Mesenchymal stem cell (in vitro differentiated cells and primary cell): ENCODE measurements at places on chromosomes 3 and 15.

DNA sequence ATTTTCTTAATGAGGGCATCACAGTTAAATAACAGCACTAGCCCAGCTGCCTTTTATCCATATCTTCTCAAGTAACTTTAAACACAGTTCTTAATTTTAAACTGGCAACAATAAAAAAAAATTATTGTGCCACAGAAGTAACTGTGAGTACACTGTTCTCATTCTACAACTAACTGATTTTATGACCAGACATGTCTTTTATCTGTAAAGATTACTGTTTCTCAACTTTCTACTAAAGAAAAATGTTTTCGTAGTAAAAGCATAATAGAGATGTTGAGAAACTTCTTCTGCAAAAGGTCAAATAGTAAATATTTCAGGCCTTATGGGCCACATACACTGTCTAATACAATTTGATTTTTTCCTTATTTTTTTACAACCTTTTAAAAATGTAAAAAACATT is 32.0 kb downstream of the PLOD2 start:
- no peak for DNase-seq

DNA sequence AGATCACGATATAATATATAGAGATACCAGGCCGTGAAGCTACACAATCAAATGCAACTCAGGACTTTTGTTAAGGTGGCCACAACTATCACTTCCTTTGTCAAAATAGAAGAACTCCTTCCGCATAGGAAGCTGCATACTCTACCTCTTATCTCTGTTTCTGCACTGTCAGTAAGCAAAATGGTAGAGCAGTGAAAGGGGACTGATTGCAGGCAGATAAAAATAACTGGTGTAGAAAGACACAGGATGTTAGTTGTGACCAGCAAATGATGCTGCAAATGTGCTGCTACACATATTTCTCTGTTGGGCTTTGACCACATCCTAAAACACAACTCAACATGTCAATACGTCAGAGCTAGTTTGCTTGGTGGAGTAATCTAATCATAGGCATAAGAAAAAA is 16.3 kb upstream of the TRAT1 start:
- DNase-seq, result no peak

- peak; percentile 29 for DNase-seq
These were observed at the start of gene ENTPD3 for GRCh38 chr3:40387001-40387894. ENTPD3 (plus strand) TSS chr3:40387184; CDS start chr3:40388058, 874 bp downstream.

- DNase-seq, result peak; percentile 39
These were observed 74.1 kb upstream of the RNF7 start for GRCh38 chr3:141663993-141664392.

DNA sequence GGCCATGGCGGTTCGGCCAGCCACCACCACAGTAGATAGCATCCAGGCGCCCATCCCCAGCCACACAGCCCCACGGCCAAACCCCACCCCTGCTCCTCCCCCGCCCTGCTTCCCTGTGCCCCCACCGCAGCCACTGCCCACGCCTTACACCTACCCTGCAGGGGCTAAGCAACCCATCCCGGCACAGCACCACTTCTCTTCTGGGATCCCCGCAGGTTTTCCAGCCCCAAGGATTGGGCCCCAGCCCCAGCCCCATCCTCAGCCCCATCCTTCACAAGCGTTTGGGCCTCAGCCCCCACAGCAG is 29.5 kb downstream of the PTPN23 start:
- DNase-seq, result no peak

GRCh38 chr3:158976966-158977365 is 175.1 kb downstream of the MFSD1 start:
- no peak for DNase-seq

- no peak for DNase-seq
These were observed 87.2 kb downstream of the PRICKLE2 start for GRCh38 chr3:64138046-64138445.

- DNase-seq, result no peak
These were observed 28.6 kb downstream of the CHP1 start for GRCh38 chr15:41259546-41260189.

- DNase-seq, result no peak
These were observed 1.6 kb upstream of the CCDC33 start for GRCh38 chr15:74234598-74234875.

GRCh38 chr3:15983232-15983631 is 185.5 kb upstream of the ANKRD28 start:
- DNase-seq, result peak; percentile 93

DNA sequence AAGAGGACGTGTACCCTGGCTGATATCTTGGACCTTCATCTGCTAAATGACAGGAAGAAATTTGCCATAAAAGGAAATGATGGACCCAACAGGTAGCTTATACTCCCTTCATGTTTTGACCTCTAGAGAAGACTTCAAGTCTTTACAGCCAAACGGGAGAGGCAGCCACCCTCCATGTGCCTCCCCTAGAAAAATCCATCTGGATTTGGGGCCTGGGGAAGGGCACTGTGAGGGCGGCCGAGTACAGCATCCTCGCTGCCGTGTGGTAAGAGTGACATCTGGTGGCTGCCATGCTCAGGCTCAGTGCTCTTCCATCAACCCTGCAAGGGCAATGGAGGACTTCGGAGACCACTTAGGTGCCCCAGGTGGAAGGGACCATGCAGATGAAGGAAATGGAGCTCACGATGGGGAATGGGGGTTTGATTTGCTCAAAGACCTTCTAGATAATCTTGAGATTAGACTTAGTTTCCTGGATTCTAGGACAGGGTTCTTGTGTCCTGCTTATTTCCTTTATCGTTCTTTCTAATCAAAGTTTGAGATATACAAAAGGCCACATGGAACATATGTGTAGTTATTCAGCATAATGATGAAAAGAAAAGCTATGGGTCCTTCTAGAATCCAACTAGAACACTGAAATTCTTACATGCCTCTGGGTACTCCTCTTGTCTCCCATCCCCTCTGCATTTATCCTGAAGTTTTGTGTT is 44.4 kb downstream of the AQP9 start:
- DNase-seq, result peak; percentile 40

DNA sequence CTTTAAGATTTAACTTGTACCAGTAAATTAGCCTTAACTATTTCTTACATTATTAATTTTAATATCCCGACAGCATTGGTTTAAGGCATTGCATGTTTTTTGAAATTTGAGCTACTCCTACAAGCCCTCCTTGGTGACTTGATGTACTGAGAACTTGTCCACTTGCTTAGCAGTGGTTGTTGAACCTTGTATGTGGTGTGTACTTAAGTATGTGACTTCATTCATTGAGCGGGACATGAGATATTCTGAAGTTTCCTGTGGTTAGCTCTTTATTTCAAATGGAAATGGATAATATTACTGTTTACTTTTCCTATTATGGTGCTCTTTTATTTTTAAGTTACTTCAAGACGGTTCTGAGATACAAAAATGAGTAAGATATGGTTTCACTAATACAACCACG is 3.6 kb upstream of the COL6A5 start:
- DNase-seq, result no peak

- DNase-seq, result no peak
These were observed 9.2 kb downstream of the FEZF2 start for GRCh38 chr3:62364191-62364590.

DNA sequence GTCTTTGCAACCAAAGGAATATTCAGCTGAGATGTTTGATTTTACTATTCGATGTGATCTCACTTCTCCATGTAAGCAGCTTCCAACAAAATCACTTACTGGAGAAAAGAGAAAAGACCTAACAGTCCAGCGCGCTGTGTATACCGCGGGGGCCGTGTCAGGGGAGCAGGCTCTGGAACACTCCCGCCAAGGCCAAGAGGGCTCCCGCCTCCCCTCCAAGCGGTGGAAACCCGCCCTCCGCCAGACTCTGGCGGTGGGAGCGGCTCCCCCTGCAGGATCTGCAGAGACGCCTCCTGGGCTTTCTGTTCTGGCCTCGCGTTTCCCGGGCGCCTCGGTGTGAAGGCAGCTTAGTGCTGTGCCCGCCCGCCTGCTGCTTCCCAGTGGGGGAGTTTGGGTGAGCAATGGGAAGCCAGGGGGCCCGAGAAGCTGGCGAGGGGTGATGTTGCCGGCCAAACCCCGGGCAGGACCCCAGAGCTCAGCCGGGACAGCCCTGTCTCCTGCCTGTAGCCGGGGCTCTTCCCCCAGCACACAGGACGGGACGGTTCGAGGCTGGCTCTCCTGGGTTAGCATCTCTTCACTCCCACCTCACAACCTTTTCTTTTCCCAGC is 36.3 kb downstream of the CHST14 start:
- DNase-seq, result peak; percentile 85

- no peak for DNase-seq
These were observed 261.2 kb upstream of the LRRFIP2 start for GRCh38 chr3:37435572-37435971.

DNA sequence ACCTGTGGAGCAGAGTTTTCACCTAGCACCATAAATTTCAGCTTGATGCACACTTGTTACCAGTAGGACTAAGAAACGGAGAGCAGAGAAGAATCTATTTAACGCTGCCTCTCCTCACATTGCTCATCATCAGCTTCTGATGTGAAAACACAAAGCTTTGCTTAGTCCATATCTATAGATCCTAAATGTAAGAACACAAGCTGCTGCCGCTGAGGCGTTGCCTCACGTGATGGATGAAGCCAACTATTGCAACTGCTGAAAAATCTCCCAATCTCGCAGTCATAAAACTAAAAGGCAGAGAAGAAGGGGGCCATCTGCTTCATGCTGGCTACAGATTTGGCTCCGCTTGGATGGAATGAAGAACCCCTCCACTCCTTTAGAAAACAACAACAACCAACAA is 42.7 kb downstream of the CADPS start:
- DNase-seq, result no peak

DNA sequence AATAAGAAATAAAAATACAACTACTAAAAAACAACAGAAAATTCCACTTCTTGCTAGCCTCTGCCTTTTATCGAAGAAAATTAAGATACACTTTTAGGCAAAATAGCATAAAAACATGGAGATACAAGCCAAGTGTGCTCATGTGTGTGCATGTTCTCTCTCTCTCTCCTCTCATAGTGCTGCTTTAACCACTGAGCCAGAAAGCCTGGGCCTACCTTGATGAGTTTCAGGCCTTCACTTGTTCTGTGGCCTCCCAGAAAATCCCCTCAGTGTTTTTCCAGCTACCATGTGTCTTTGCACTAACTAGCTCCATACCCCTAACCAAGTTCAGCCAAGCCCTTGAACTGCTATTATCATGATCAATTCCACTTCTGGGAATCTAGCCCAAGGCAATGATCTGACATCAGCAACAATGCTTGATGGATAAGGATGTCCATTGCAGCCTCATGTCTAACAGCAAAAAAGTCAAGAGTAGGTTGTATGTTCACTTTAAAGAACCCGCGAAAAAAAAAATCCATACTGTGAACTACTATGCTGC is 18.1 kb downstream of the CYP11A1 start:
- no peak for DNase-seq

- DNase-seq, result no peak
These were observed 288.1 kb upstream of the NECTIN3 start for GRCh38 chr3:110783541-110783940.

DNA sequence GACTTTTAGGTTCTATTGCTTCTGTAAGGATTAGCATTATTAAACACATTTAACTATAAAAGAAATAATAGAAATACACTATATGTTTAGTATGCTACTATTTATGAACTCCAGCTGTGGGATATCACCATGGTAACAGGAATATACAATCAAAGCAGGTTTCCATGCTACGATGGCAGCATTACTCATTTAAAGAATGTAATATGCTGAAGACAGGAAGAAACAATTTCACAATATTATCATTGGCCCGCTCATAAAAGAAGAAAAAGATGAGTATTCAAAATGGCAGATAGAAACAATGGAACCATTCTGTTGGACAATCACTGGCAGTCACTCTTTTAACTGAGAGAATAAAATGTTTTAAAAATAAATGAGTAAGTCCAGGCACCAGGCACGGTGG is 153.4 kb downstream of the CBLB start:
- DNase-seq, result peak; percentile 82

DNA sequence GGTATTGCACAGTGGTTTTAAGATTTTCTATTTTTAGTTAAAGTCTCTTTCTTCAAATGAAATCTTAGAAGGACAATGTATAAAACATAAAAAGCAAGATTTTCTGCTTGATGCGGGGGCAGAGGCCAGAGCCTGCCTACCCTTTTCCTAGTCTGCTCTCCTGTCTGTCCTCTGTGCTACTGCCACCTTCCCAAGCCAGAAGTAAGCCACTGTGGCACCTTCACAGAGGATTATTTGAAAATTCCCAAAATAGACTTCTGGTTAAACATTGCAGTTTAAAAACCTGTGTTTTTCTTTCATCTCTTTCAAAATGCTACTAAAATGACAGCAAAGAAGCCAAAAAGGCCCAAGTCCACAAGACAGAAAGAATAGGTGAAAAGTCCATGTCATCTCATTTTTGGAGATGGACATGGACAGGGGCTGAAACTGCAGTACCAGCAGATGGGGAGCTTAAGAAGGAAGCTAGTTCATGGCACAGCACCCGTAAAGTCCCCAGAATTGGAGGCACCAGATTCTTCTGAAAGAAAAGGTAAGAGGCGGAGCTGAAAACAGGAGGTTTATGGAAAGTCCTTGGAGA is 37.0 kb downstream of the PAQR9 start:
- DNase-seq, result no peak

DNA sequence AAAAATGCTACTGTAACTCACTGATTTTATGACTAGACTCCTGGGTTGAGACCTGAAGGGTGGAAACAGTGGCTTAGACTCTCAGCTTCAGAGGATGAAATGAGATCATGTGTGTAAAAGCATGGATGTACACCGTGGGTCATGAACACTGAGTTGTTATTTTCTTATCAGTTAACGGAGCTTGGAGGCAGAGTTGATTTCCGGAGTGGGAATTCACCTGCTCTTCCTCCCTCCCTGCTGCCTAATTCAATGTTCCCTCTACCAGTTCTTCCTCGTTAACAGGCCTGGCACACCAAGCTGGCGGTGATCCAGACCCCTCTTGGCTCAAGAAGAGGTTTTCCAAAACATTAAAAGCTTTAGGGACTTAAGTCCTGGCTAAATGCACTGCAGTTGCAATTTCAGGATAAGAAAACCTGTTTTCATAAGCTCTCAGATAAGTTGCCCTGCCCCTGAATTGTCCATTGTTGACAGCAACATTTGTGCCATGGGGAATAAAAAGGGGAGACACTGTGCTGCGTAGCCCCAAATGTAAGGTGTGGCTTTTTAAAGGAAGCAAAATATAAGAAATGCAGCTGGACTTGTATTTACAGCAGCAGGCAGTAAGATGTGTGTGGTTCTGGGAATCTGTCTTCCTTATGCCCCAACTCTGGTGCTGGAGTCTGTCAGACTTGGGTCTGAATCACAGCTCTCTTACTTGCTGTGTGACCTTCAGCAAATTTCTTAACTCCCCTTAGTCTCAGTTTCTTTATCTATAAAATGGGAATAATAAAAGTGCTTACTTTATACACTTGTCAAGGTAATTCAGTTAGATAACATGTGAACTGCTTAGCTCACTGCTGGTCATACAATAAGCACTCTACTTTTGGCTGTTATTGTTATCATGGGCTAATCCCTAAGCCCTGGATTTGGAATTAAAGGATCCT is 9.9 kb downstream of the PDIA5 start:
- DNase-seq, result peak; percentile 18

- no peak for DNase-seq
These were observed 82.9 kb upstream of the AKAP13 start for GRCh38 chr15:85297537-85297936.

- no peak for DNase-seq
These were observed 25.9 kb upstream of the GRIP2 start for GRCh38 chr3:14565868-14566588.
